Right cardiac atrium (tissue), 5 donors: ENCODE measurements at places on chromosomes 6 and 20.

DNA sequence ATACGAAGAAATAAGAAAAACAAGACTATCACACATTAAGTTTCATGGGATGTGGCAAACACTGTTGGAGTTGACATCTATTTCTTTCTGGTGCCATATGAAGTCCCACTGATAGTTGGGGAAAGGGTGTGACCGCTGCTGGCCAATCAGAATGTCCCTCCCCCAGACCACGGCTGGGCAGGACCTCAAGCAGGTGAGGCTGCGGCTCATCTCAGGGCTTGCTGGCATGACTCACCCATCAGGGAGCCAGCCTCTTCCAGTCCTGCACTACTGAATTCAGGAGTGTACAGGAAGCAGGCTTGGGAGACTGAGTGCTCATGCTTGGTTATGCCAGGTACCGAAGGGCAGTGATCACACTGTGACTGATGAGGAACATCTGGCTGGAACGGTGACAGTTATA is 18.9 kb downstream of the PREP start:
- DNase-seq = no peak

- no peak for DNase-seq
Measured at GRCh38 chr6:24536466-24536865, 41.7 kb downstream of the ALDH5A1 start.

DNA sequence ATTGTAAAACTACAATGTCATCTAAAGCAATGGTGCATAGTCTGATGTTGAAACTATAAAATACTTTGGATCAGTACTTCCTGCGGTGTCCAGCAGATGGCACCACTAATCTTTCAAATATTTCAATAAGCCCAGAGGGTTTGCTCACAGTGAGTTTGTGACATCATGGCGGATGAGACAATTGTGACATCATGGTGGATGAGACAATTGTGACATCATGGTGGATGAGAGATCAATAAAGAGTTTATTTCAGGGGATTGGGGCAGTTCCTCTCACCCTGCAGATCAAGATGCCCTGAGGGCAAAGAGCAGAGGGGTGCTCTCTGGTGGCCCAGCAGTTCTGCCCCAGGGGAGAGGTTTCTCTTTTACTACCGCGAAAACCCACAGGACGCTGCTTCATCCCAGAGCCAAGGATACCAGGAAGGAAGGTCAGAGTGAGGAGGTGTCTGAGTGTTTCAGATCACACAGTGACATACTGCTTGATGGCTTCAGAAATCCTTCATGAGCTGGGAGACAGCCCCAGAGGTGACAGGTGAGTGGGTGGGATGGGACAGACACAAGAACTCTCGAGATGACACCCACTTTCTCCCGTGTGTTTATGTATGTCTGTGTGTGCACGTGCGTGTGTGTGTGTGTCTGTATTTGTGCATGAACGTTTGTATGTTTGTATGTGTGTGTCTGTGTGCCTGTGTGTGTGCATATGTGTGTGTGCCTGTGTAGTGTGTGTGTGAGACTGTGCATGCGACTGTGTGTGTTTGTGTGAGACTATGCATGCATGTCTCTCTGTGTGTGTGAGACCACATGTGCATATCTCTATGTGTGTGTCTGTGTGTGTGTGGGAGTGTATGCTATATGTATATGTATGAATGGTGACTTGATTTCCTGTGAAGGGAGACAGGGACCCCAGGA is 7.3 kb upstream of the ULBP2 start:
- no peak for DNase-seq

- no peak for DNase-seq
Measured at GRCh38 chr20:47359530-47360296, 3.2 kb upstream of the ZMYND8 start.

DNA sequence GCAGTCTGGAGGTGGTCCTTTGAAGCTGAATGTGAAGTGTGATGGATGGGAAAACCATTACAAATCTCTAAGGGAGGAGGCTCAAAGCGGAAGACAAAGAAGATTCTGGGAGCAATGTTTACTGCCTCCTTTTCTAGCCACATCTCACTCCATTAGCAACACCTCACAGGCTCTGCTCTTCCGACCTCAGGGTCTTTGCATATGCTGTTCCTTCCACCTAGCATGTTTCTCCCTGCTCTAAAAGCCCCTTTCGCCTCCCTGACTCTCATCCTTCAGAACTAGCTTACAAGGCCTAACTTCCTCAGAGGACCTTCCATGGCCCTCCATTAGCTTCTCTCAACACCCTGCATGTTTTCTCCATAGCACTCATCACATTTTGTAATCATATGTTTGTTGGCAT is 4.6 kb upstream of the TCP11 start:
- DNase-seq = no peak

- DNase-seq = no peak
Measured at GRCh38 chr6:9420316-9421015, 985.1 kb upstream of the SLC35B3 start.

DNA sequence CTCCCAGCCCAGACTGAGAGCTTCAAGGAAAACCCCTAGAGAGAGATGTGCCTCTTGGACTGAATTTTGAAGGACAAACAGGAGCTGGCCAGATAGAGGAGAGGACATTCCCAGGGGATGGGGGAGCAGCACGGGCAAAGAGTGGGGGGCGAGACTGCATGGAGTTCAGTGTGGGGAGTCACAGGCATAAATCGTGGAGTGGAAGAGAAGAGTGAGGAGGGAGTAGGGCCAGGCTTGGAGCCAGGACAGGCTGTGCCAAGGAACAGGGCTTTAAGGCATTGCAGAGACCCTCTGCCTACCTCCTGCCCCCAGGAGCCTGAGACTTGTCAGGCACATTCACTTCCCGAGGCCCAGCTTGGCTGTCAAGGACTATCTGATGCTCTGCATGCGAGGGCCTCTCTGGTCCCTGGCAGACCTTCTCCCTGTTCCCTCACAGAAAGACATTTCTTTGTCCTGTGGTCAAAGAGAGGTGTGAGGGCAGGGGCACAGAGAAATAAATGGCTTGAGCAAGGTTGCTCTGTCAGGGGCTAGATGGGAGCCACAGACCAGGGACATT is 5.2 kb upstream of the SLC22A7 start:
- DNase-seq = no peak

DNA sequence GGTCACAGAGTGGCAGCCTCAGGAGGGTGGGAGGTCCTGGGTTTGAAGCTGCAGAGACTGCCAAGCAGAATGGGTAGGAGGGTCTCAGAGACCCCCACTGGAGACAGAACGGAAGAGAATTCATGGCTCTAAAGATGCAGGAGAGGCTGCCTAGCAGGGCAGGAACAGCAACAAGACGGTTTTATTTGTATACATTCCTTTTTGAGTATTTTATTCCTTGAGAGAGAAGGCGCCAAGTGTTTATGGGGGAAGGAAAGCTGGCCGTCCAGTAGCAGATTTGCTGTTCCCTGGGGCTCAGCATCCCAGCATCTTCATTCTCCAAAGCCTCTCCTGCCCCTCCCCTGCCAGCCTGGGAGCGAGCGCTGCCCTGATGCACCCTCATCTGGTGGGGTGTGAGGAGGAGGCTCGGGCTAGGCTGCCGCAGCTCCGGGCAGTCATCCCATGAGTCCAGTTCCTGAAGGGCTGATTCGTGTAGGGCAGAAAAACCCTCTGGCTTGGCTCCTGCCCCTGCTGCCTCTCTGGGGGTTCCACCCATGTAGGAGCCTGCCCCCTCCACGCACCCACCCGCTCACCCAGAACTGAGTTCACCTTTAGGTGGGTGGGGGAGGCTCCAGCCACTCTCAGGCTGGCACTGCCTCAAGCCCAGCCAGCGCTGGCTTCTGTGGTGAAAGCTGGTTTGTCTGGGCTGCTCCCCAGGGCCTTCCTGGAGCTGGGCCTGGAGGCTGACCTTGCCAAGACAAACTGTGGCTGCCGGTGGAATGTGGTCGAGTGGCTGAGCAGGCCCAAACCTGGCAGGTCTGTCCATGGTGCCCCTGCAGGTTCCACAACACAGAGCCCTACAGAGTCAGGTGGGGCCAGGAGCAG is 32.4 kb downstream of the CPXM1 start:
- DNase-seq = peak; percentile 62

DNA sequence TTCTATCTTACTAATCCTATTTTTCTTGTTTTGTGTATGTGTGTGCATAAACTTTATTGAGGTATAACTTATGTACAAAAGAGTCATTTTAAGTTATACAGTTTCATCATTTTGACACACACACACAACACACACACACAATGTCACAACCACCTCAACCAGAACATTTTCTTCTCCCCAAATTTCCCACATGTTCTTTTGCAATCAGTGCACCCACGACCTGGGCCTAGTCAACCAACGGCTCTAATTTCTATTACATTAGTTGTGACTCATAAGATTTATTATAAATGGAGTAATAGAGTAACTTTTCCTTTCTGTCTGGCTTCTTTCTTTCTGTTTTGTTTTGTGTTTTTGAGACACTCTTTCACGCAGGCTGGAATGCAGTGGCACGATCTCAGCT is 9.8 kb upstream of the POM121L2 start:
- no peak for DNase-seq

DNA sequence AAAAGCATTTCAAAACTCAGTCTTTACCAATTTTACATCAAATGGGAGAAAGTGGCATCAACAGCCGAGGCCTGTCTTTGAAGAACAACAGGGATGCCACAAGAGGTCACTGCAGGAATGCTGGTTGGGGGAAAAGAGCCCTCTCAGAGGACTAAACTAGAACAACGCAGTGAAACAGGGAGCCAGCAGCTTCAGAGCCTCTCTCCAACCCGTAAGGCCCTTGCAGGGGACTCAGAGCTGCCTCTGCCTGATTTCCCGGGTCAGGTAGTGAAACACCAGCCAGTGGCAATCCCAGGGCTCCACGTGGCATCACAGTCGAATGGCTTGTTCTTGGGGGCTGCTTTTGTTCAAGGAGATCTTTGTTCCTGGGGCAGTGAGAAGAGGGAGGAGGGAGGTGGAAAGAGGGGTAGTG is 55.0 kb upstream of the KCNK16 start:
- DNase-seq = peak; percentile 72

- DNase-seq = no peak
Measured at GRCh38 chr6:157432892-157433265, 51.9 kb downstream of the ZDHHC14 start.

DNA sequence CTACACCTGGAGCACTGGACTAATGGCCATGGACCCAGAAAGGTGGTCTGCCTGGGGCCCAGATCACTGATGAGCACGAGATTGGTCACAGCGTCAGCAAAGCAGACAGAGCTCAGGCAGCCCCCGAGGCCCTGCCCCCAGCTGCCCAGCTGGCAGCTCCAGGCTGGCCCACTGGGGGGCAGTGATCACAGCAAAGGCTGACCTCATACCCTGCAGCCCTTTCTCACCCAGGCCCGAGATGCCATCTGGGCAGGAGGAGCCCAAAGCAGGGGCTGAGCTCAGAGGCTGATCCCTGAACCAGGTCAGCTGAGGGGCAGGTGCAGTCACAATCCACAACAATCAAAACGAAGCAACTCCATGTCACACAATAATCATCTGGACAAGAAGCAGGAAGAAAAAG is 4.1 kb downstream of the MAP1LC3A start:
- DNase-seq = peak; percentile 66

- no peak for DNase-seq
Measured at GRCh38 chr6:169643521-169643920, 58.3 kb downstream of the WDR27 start.

GRCh38 chr6:56419191-56419590 is 171.8 kb upstream of the COL21A1 start:
- DNase-seq = no peak

- DNase-seq = no peak
Measured at GRCh38 chr6:38169221-38169976, 349.9 kb downstream of the ZFAND3 start.

GRCh38 chr6:54238396-54238795 is 69.8 kb upstream of the TINAG start:
- DNase-seq = no peak

DNA sequence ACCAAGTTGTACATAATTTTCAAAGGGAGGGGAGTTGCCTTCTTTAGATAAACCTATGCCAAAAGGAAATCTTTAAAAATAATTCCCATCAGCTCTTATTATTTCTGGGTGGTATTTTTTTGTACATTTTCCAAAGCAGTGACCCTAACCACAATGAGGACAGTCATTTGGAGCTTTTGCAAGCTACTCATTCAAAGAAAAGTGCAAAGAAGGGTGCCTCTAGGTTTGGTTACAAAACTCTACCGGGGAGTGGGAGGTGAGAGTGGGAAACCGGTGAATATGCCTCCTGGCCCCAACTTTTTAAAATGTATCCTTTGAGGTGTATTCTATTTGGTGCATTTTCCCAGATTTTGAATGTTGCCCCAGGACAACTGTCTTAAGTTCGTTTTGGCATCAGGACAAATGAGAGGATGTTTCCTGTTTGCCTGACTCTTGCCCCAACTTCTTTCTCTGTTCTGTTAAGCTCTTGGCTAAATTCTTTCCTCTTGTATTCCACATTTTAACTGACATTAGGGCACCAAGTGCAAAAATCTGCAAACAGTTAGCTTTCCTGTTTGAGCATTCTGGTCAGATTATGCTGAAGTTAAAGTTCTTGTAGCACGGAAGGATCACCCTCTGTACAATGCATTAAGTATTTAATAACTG is 78.9 kb downstream of the SLX4IP start:
- DNase-seq = no peak

DNA sequence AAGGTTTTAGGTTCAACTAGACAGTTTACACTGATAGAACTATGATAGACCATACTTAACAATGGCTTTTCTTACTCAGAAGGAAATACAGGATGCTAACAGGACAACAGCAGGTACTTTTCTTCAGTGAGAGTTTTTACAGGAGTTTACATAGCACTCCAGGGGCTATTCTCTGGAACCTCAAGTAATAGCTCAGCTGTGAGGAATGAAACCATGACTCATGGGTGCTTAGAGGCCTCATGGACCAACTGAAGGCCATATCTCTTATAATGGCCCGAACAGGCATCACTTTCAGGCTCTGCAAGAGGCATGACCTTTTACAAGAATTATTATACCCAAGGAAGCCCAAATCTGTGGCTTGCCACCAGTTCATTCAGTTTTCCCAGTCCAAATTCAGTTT is 31.8 kb downstream of the TREML1 start:
- no peak for DNase-seq

DNA sequence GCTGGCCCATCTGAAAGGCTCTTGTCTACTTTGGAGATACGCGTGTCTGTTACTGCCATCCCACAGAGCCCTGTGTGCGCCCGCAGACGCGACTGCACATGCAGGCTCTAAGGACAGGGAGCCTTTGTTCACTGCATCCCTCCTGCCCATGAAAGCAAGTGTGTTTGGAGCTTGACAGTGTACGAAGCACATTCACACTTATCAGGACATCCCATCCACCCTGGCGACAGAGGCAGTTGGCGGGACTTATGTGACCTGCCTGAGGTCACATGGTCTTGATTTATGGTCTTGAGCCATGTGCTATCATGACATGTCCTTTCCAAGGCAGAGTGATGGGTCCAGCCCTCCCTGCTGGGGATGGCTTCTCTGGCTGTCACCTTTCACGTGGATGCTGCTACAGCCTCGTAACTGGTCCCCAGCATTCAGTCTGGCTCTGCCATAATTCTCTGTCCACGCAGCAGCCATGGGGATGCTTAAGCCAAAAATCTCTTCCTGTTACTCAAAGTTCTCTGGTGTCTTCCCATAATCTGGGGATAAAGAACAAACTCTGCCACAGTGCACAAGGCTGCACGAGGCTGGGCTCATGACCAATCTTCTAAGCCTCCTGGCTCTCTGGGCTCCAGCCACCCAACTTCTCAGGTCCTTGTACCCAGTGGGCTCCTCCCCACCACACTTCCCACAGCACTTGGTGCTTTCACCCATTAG is 36.3 kb upstream of the FAM83D start:
- no peak for DNase-seq

- no peak for DNase-seq
Measured at GRCh38 chr6:134217105-134217797, 100.7 kb downstream of the SGK1 start.
